AG04449 (cell line): ENCODE measurements at places on chromosomes 12 and 14.

DNA sequence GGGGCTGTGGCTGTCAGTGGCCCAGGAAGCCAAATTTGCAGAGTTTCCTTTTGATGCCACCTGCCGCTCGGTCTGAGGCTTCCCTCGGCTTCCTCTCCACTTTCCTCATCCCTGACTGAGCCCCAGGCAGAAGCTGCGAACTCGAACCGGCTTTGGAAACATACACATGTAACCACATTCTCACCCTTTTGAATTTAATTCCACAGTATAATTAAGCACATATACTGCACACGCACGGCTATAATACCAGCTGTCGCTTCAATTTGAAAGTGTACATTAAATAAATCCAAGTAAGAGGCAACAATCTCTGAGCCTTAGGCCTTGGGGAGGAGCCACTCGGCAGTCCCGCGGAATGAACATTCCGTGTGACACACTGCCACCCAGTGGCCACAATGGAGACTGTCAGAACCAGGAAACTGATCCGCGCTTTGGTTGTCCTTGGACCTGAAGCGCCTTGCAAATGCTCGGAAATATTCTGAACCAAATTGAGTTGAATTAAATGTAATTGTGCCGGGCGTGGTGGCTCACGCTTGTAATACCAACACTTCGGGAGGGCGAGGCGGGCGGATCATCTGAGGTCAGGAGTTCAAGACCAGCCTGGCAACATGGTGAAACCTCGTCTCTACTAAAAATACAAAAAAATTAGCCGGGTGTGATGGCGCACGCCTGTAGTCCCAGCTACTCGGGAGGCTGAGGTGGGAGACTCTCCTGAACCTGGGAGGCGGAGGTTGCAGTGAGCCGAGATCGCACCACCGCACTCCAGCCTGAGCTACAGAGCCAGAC, 117.9 kb upstream of the TMPO start:
- no peak for DNase-seq

DNA sequence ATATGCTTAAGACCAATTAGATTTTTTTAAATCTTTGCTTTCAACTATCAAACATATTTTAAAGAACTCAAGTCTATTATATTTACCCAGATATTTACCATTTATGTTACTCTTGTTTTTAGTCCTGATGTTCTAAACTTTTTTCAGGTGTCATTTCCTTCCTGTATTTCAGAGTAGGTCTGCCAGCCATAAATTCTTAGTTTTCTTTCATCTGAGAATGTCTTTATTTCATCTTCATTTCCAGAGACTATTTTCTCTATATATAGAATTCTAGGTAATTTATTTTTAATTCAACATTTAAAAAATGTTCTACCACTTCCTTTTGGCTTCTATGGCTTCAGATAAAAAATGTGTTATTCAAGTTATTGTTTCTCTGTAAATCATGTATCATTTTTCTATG, 218.2 kb upstream of the AMIGO2 start:
- DNase-seq = no peak

DNA sequence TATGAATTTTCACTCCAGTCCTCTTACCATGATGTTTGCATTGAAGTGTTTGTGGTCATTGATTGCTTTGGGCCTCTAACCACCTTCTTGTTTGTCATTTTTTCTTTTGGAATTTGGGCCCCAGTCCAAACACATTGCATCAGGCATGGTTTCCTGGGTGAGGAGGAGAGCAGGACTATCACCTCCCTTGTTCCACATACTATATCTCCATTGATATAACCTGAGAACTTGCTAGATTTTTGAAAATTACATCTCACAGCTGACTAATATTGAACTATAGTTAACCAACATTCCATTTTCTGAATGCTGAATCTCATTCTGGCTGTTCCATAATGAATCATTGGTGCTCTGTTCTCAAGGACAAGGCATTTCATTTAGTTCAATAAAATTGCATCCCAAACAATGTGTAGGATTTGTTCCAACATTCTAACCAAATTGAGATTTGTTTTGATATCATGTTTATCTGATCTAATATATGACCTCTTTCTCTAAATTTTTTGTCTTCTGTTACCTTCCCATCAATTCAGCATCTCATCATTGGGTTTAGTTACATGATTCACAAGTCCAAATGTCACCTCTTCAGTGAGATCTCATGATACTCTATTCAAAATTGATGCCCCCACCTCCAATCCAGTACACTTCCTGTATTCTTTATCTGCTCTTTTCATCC, 329.0 kb downstream of the ZFP36L1 start:
- DNase-seq = no peak

GRCh38 chr12:27952510-27952909, 20.0 kb downstream of the PTHLH start:
- DNase-seq = no peak

DNA sequence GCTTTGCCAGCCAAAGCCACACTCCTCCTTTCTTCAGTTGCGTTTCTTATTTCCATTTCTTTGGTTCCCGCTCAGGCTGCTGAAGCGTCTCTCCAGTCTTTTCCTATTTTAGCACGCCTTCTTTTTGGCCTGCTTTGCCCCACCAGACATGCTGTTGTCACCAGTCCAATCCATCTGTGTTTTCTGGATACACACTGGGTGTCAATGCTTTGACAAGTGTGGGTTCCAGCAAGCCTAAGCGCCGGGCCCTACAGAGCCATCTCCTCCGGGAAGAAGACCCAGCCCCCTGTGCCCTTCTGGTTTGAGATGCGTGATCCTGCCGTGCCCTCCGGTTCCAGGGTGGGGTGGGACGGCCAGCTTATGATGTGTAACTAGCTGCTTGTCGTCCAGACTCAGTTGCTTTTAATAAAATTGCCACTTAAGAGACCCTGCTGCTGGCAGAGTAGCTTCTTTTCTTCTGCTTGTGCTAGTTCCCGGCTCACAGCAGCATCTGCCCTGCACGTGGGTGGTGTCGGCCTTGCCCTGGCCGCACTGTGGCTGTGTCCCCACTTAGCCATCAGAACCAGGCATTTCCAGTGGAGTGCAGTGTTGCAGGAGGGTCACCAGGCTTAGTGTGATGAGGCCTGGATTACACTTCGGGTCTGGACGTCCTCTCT, 29.7 kb downstream of the EML1 start:
- DNase-seq = no peak

- no peak for DNase-seq
Observed at GRCh38 chr14:106778986-106779385, 1252.6 kb downstream of the TMEM121 start.

- DNase-seq = no peak
Observed at GRCh38 chr14:90654831-90655276, 161.4 kb downstream of the TTC7B start.

DNA sequence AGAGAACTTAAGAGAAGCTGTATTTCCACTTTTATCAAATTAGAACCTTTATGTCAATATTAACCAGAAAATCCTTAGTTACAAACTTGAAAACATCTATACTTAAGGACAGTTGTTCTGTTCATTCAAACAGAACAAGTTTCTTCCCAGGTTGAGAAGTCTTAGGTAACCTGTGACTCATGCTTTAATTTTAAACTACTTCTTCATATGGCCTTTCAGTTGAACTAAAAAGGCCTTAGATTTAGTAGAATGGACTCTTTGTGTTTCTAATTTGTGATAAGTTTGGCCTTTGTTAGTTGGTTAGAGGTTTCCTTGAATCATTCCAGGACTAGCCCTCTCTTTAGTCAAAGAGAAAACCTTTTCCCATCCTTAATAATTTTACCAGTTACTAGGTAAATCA, 274.2 kb downstream of the FUT8 start:
- no peak for DNase-seq

DNA sequence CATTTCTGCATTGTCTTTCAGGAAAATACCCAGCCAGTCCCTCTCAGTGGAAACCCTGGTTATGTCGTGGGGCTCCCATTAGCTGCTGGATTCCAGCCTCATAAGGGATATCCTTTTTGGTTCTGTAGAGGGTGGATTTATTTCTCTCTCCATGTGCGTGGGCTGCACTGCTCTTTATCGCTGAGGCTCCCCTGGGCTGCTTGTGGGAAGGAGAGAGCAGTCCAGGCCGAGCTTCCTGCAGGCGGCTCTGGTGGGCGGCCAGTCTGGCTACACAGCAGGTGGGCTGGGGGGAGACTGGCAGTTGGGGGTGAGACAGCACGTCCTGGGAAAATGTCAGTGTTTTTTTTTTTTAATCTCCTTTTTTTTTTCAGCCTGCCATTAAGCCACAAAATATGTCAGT, 27.6 kb downstream of the TCTN1 start:
- DNase-seq = no peak

DNA sequence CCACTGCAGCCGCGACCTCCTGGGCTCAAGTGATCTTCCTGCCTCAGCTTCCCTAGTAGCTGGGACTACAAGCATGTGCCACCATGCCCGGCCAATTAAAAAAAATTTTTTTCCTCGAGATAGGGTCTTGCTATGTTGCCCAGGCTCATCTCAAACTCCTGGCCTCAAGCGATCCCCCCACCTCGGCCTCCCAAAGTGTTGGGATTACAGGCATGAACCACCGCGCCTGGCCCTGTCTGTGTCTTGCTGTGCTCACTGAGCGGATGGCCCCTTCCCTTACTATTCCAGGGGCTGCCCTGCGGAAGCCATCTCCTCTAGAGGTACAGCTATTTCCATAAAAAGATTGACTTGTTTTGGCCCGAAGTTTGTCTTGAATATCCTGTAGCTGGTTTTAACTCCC, 20.1 kb downstream of the SNRNP35 start:
- DNase-seq = no peak

GRCh38 chr12:59388694-59389093, 207.1 kb upstream of the SLC16A7 start:
- no peak for DNase-seq

DNA sequence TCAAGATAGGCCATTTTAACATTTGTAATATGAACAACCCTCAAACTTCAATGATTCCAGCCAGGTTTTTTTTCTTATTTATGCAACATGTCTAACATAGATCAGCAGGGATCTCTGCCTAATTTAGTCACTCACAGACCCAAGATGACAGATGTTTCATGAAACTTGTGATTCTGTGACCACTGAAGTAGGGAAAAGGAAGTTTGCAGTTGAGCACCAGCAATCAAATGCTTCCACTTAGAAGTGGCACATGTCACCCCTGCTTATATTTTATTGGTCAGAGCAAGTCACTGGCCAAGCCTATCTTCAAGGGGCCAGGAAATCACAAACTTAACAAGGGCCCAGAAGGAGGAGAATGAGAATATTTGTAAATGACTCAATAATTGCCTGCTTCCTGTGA, 150.6 kb downstream of the BCAT1 start:
- DNase-seq = no peak

DNA sequence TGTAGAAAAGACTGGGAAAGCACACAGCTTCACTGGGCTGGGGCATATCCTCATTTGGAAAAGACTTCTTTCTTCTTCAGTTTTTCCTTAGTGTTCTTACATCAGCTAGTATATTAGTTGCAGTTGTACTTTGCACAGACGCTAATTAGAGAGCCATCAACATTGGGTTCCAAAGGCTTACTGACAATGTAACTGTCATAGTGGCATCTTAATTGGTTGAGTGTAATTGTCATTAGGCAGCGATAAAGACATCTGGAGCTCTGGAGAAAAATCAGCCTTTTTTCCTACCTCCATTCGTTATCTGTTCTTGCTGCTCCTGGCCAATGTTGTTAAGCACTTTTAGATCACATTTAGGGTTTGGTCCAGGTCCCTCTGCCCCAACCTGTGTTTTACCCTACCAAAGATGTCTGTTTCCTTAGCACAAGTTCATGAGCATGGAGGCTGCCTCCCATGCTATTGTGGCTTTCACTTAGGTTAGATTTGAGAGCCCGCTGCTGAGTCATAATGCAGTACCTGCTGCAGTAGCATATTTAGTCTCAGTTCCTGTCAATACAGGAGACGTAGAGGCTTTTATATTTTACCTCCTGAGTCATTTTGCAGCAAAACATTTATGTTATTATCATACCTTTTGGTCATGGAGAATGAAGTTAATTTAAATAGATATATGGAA, 49.2 kb downstream of the FBXW8 start:
- no peak for DNase-seq

GRCh38 chr12:44118946-44119345, 283.1 kb downstream of the TMEM117 start:
- DNase-seq = no peak

DNA sequence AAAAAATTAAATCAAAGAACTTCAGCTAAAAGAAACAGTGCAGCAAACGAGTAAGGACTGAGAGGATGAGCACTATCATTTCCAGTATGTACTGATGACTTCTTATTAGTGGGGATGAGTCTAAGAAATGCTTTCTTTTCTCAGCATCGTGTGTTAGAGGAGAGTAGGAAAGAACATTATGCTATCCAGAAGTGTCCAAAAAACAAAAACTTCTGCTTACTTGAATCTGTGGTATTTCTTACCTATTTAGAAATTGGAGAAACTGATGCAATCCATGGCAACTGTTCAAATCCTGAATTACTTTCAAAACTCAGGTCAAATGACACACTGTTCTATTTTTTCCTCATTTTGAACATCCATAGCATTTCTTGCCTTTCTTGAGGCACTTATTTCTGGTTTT, 23.7 kb downstream of the ABCD2 start:
- no peak for DNase-seq

GRCh38 chr14:65318636-65319506, 93.7 kb upstream of the FUT8 start:
- DNase-seq = no peak

- no peak for DNase-seq
Observed at GRCh38 chr12:118061873-118062843, 1.2 kb upstream of the WSB2 start.
